8988T (cell line): ENCODE measurements at places on chromosomes 12 and 14.

DNA sequence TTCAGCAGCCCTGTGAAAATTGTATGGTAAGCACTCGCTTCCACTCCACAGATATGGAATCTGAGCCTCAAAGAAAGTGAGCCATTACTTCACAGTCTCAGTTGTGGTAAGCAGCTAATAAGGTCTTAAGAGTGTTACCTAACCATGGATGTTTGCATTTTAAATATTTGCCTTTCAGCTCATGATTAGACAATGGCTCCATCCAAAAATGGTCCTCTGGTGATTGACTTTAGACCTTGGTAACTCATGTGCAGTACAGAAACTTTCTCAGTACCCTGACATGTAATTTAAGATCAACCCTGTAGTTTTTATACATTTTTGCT lies 1.8 kb downstream of the A2M start:
- DNase-seq = no peak

DNA sequence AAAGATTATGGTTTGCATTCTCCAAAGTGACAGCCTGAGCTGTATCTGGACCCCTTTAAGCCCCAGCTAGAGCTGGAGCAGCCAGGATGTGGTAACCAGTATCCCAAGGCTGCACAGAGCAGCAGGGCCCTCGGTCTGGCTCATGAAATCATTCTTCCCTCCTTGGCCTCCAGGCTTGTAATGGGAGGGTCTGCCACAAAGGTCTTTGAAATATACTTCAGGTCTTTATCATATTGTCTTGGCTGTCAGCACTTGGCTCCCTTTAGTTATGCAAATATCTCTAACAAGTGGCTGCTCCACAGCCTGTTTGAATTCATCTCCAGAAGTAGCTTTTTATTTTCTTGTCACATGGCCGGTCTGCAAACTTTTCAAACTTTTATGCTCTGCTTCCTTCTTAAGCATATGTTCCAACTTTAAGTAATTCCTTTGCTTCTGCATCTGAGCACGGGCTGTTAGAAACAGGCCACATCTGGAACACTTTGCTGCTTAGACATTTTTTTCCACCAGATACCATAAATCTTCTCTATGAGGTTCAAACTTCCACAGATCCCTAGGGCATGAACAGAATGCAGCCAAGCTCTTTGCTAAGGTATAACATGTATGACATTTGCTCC lies 663.4 kb upstream of the MIS18BP1 start:
- no peak for DNase-seq

GRCh38 chr14:66944872-66945271 lies 244.4 kb upstream of the GARIN2 start:
- DNase-seq = no peak

DNA sequence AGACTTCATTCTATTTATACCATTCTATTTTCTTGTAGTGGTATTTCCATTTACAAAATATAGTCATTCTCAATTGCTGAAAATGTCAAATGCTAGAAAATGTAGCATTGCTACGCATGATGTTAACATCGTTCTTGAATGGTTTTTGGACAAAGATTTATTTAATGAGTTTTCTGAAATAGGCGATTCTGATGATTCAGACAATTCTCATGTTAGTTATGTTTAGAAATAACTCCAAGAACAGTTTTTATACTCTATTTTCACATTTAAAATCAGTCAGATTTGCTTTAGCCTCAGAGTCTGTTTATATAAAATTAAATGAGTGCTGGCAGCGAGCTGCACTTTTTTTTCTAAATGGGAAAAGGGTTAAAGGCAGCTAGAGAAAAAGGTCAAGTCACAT lies 414.8 kb upstream of the MGAT4C start:
- no peak for DNase-seq

DNA sequence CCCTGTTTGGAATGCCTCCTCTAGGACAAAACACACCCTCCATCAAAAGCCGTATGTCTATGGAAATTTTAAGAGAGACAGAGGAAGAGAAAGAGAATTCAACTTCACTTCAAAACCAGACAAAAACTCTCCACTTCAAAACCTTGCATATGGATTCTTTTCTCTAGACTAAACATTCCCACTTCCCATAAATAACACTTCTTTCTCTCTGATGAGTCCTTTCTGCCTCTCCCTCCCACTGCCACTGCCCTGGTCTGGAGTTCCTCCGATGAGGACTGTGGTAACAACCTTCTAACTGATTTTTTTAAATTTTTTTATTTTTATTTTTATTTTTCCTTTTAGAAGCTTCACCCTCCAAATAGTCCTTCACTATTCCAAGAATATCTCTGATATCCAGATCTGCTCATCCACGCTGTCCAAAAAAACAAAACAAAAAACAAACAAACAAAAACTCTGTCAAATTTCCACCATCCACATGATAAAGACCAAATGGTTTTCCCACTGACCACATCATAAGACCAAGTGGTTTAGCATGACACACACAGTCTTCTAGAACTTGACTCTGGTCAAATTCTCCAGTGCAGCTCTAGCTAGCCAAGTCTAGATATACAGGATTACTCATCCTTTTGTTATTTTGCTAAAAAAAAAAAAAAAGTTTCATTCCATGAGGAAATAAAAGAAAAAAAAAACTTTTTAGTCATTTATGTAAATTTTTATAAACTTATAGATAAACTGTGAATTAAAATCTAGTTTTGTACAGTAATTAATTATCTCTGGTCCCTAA lies 256.0 kb downstream of the PPFIA2 start:
- no peak for DNase-seq

DNA sequence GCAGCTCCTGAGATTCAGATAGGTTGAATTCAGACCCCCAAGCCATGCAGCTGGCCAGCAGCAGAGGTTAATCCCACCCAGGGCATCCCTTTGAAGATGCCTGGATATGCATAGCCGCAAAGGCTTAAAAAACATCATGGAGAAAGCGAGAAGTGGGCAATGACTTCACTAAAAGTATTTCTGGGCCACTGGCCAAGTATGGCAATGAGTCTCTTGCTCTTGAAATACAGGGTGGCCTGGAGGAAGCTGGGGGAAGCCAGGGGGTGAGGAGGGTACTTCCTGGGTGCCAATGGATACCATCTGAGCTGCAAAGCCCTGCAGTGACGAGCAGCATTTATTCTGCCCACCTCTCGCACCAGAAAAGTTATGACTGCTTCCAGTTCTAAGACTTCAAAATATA lies 539.3 kb upstream of the TBX3 start:
- DNase-seq = no peak

- DNase-seq = no peak
Measured at GRCh38 chr14:100402631-100403030, 79.5 kb downstream of the SLC25A47 start.

GRCh38 chr14:71682337-71682736 lies 249.9 kb upstream of the RGS6 start:
- no peak for DNase-seq

- no peak for DNase-seq
Measured at GRCh38 chr12:114450515-114451300, 44.8 kb upstream of the TBX5 start.

- DNase-seq = no peak
Measured at GRCh38 chr12:108587826-108588225, 10.1 kb downstream of the TMEM119 start.

DNA sequence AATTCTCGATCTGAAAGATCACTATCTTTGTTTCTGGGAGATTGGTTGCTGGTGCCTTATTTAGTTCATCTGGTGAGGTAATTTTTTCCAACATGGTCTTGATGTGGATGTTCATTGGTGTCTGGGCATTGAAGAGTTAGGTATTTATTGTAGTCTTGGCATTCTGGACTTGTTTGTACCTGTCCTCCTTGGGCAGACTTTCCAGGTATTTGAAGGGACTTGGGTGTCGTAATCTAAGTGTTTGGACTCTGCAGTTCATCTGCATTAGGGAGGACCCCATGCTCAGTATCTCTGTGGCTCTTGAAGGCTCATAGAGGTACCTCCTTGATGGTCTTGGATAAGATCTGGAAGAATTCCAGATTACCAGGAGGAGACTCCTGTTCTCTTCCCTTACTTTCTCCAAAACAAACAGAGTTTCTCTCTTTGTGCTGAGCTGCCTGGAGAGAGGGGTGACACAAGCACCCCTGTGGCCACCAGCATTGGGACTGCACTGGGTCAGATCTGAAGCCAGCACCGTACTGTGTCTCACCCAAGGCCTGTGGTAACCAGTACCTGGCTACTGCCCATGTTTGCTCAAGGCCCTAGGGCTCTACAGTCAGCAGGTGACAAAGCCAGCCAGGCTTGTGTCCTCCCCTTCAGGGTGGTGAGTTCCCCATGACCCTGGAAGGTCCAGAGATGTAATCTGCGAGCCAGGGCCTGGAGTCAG lies 5.3 kb downstream of the A2ML1 start:
- no peak for DNase-seq

GRCh38 chr14:74258764-74259035 lies 19.5 kb downstream of the VSX2 start:
- DNase-seq = no peak

DNA sequence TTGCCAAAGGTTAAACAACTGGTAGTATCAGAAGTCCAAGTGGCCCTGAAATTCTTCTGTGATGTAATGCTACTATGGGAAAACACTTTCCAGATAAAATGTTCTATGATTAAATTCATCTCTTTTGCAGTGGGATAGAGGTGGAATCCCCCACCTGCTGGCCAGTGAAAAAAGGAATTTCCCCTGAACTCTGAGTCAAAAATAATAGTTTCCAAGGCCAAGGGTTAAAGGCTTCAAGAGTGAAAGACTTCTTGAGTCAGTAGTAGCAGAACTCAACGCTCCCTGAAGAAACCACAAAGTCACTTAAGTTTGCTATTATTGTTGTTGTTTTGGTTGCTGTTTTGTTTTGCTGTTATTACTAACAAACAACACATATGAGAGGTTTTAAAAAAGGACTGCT lies 330.8 kb downstream of the SOX5 start:
- no peak for DNase-seq

- DNase-seq = no peak
Measured at GRCh38 chr12:109701064-109701463, 12.6 kb upstream of the FAM222A start.

DNA sequence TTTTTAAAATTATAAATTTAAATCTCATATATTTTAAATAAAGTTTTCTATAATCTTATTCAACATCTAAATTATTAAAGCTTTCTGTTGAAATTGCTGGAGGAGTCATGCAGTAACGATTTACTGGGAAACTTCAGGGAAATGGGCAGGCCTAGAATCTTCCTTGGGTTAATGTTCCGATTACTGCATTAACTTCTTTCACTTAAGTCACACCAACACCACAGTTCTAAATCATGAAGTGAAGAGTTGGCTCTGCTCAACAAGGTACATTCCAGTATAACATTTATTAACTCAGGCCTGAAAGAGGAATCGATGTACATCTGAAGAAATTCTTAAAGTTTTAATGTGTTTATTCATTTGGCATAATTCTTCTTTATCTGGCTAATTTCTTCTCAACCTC lies 244.3 kb downstream of the CCER1 start:
- no peak for DNase-seq

DNA sequence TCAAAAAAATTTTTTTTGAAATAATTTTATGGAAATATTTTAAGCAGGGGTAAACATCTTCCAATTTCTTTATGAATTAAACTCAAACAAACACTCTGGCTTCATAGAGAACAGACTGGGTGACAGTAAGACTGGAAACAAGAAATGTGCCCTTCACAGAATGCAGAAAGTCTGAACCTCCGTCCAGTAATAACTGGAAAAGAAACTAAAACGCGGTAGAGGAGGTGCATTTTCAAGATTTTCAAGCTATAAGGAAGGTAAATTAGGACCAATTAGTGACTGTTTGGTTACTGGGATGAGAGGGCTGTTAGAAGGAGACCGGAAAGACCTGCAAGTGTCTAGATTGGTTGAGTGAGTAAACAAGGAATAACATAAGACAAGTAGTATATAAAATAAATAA lies 245.7 kb downstream of the CEP128 start:
- DNase-seq = no peak
